ENCODE measurements at places on chromosomes 6 and 20.

DNA sequence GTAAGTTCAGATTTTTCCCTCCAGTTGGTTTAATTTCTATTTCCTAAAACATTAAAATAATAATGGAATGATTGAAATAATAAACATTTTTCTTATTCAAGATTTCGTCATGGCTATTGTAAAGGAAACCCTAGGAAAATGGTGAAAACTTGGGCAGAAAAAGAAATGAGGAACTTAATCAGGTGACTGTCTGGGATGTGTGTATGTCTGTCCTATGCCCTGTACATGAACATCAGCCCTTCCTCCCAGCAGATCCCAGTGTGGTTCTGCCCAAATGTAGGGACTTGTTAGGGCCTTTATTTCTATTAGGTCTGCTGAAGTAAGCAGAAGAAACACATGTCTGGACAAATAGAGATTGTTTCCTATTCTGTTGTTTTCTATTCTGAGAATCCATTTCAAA is 13.1 kb downstream of the RIOK1 start:
- DNase-seq, result no peak

- peak; percentile 67 for DNase-seq
Observed at GRCh38 chr6:112906726-112907125, 559.6 kb downstream of the RFPL4B start.

DNA sequence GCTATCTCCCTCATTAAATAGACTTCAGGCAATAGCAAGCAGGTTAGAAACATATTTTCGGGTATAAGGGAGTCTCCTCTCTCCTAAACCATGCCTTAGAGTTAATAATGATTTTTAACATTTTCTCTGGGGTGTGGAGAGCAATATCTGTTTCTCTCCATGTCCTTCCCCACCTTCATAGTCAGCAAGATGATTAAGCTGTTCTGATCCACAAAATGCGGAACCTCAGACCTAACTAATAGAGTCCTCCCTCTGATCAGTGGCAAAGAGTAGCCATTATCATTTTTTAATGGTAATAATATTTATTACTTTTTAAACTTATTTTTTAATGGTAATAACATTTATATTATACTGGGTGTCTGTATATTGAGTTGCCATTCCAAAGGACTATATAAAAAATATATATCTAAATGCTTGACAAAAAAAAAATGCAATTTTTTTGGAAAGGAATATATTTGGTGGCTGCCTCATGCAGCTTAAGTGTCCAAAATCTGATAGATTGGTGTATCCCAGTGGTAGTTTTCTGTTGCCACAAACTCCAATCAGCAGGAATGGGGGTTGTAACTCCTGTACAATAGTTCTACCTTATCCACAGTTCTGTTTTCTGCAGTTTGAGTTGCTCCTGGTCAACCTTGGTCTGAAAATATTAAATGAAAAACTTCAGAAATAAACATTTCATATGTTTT is 14.0 kb upstream of the BTN3A2 start:
- DNase-seq, result no peak

DNA sequence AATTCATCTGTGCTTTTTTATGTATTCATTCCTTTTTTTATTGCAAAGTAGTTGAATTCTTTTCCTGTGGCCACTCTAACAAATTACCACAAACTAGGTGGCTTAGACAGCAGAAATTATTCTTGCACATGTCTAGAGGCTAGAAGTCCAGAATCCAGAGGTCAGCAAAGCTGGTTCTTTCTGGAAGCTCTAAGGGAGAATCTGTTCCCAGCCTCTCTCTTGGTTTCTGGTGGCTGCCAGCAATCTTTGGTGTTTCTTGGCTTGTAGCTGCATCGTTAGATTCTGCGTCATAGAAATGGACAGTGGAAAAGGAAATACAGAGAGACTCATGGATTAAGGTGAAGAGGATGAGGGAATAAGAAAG is 39.3 kb downstream of the GSTA2 start:
- peak; percentile 70 for DNase-seq

DNA sequence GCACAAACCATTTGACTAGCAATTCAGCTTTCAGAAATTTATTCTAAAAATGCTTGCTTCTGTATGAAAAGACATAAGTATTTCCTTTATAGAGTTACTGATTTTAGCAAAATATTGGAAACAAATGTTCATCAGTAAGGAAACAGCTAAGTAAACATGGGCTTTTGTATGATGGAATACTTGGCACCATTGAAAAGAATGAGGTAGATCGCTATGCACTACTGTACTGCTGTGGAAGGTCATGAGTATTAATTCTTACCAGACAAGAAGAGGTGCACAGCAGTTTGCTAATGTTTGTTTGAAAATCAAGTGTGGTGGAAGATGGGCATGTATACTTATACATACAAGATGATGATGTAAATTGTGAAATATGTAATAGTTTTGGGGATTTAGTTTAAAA is 73.0 kb downstream of the FARS2 start:
- DNase-seq, result no peak

- no peak for DNase-seq
Observed at GRCh38 chr6:6583836-6584235, 4.7 kb upstream of the LY86 start.

GRCh38 chr20:40750541-40751035 is 61.6 kb upstream of the MAFB start:
- no peak for DNase-seq

GRCh38 chr20:40809361-40809760 is 120.3 kb upstream of the MAFB start:
- DNase-seq, result no peak

GRCh38 chr20:44543358-44543757 is 21.5 kb upstream of the SERINC3 start:
- DNase-seq, result no peak

All from AG20443 (cell line).